NCI-H446 treated with DMSO at 0.1 percent for 48 hours (cell line): ENCODE measurements at places on chromosomes 3 and 15.

DNA sequence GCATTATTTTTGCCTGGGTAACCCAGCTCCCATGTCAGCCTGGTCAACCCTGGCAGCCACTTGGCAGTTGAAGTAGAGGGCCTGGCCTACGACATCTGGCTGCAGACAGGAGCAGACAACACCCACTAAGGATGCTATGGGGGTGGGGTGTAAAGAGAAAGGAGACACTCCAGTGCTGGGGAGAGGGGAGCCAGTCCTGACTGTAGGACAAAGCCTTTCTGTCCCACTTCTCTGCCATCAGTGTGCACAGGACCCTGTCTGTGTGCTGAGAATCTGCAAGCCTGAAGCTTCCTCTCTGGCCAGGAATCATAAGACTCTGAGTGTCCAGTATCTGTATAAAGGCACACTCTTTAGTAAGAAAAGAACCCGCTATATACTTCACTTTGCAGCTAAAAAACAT, 96.3 kb upstream of the CHRM5 start:
- no peak for DNase-seq

DNA sequence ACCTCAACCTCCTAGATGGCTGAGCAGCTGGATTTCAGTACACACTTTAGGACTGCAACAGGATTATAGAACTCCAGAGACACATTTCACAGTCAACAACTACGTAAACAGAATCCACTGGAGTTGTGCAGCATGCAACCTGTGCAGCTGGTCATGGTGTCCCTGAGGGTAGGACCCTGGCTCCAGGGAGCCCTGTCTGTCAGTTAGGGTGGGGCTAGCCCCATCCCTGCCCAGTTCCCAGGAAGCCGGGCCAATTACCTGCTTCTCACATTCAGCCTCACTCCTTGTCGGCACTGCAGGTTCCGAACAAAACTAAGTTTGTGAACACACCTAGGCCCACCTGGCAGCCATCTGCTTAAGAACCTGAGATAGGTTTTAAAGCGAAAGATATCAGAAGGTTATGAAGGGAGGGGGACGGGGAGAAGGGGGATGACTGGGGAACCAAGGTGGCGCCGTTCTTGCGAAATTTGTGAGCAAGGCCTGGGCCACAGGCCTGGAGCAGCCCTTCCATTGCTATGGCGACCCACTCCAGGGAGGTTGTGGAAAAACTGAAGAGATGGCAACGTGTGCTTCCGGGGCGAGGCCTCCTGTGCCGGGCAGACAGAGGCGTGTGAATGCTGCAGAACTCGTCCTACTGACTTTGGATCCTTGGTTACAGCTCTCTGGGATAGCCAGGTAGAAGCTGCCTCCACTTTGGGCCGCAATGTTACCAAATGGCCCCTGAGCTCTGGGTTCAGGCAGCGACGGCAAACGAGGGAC, 25.3 kb downstream of the ACSBG1 start:
- no peak for DNase-seq

DNA sequence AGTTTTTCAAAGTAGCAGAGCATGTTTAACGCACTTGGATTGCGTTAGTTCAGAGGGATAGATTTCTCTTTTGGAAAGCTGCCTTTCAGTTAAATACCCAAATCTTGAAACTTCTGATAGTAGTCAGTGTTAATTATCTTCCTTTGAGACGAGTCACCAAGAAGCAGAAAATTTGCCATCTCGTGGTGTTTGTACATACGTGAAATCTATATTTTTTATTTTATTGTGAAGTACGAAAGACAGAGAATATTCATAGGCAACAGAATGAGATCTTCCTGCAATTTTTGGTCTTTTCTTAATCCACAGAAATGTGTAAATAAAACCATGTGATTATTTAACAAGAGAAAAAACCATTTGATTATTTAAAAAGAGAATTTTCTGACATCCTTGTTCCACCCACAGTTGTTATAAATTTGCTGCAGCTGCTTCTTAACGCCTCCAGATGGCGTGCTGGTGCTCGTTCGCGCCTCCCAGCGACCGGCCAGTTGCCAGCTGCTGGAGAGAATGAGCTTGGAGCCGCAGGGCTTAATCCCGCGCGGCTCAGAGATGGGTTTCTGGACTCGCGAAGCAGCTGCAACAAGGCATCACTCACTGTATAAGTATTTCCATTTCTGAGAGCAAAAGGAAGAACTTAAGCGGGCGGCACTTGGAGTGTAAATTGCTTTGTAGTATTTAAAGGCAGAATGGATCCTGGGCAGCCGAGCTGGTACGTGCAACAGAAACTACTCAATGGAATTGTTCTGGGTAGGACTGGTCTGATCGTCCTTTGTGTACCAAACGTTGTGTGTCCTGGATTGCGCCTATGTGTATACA, 10.5 kb upstream of the SLITRK3 start:
- DNase-seq: peak; percentile 77

- no peak for DNase-seq
Observed at GRCh38 chr3:28322464-28322863, 26.1 kb upstream of the ZCWPW2 start.

DNA sequence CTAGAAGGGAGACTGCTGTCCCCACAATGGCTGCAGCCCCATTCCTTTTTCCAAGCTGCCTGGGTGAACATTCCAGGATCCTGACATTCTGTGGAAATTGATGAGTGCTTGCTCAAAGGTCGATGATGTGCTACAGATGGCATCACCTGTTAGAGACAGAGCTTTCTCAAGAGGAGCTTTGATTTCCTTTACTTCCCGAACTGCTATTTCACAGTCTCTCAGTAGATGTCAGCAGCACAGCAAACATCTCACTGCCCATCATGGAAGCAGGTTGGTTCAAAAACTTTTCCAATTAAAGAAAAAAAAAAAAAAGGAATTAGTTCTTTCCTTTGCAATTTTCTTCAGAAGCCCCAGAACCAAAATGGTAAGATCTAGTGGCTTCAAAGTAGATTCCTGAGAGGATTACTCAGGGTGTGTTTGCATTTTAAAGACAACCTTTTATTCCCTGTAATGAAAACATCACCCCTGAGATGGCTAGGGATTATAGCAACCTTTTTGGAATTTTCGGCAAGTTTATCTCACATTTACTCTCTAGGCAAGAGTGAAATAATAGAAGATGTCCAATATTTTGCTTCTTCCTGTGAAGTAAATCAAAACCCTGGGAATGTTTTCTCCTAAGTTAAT, 44.8 kb downstream of the POLR2M start:
- DNase-seq: no peak

DNA sequence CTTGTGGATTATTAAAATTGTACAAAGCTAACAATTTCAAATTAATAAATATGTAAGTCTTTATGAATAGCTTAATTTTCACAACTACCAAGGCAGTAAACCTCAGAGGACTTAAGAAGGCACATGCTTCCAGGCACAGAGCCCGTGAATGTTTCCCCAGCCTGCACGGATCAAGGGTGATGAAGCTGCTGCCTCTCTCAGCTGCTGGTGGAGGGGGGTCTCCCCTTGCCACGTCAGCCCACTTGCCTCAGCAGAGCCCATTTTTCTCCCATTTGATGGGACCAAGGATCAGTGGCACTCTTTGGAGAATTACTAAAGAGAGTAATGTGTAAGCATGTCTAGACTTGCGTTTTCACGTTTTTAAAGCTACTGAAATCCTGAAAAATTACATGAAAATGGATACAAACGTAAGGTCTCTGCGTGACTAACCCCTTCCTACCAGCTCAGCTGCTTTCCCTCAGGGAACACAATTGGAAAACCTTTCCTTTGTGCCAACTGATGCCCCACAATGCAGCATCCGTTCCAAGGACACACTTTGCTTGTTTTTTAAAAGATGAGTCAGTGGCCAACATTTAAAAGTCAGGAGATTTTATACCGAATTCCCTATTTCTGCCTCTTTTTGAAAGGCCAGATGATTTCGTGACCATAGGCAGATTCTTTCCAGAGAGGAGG, 494.1 kb downstream of the GABRG3 start:
- no peak for DNase-seq
